IMR-90 (cell line): ENCODE measurements at places on chromosomes 6 and 20. TPM values are rescaled to one million over a fixed set of nuclear protein-coding genes. Genes with fewer than 3 reads are reported as not detected.

DNA sequence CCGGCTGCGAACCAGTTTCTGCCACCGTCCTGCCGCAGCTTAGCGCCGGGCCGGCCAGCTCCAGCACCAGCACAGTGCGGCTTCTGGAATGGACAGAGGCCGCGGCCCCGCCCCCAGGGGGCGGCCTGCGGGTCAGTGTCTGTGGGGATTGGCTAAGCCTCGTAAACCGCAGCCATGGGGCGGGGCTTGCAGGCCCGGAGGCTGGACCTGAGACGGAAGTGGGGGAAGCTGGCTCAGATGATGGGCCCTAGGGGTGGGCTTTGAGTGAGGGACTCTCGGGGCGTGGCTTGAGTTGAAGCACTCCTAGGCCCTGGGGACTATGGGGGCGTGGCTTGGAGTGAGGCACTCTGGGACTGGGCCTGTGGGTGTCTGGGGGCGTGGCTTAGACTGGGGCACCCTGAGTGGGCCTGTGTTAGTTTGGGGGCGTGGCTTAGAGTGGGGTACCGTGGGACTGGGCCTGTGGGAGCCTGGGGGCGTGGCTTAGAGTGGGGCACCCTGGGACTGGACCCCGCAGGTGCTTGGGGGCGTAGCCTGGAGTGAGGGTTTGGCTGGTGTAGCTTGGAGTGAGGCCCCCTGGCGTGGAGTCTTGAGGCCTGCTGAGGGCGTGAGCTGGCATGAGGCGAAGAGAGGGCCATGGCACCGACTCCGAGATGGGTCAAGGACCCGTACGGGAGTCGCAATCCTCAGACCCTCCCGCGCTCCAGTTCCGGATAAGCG lies 6.6 kb downstream of the L3MBTL1 start:
- peak; percentile 98 for DNase-seq

The CDYL gene
- 72.2 and 92.1 TPM in 2 replicates for total RNA-seq

- DNase-seq, result no peak
Measured at GRCh38 chr6:44260451-44261297, 3.3 kb upstream of the SLC35B2 start.

- no peak for DNase-seq
Measured at GRCh38 chr6:1614448-1615150, 4.9 kb downstream of the FOXC1 start.

DNA sequence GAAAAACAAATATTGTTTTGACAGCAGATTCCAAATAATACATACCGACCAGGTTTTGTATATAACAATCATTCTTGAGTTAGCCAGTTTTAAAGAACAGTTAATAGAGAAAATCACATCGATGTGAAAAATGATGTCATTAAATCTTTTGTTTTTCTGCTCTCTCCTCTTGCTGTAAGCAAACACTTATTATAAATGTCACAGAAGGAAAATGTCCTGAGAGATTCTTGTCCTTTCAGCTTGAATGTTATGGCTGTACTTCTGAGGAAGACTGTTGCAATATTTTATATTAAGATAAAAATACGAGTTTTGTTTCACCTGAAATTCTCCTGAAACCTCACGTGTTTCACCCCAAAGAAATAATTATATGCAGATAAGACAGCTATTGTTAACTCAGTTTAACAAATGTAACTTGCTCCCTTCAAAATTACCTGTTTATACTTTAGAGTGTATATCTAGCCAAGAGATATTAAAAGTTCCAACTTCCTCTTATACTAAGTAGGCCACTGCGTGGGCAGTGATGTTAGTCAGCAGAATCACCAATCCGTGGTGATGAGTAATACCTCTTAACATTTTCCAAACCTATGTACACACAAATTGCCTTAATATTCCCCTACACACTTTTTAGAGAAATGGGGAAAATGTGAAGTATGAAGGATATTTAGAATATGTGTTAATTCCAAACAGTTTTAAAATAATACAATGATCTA lies 1111.4 kb upstream of the CITED2 start:
- DNase-seq, result peak; percentile 95

GRCh38 chr6:16844183-16844582 lies 82.9 kb upstream of the ATXN1 start:
- no peak for DNase-seq

- DNase-seq, result no peak
Measured at GRCh38 chr6:159686703-159687102, 6.3 kb downstream of the SOD2 start.
